ENCODE measurements at places on chromosomes 3 and 15.

- DNase-seq, result no peak
Observed at GRCh38 chr3:97125902-97126499, 311.6 kb downstream of the EPHA6 start.

GRCh38 chr3:27673701-27674100 is 48.4 kb downstream of the EOMES start:
- DNase-seq, result no peak

- no peak for DNase-seq
Observed at GRCh38 chr3:52854013-52854412, 19.2 kb upstream of the MUSTN1 start.

- DNase-seq, result no peak
Observed at GRCh38 chr15:75551091-75551490, 28.0 kb downstream of the PTPN9 start.

GRCh38 chr15:89768071-89768500 is 8.0 kb upstream of the MESP2 start:
- DNase-seq, result peak; percentile 60

- DNase-seq, result no peak
Observed at GRCh38 chr3:72080095-72080494, 295.1 kb upstream of the PROK2 start.

DNA sequence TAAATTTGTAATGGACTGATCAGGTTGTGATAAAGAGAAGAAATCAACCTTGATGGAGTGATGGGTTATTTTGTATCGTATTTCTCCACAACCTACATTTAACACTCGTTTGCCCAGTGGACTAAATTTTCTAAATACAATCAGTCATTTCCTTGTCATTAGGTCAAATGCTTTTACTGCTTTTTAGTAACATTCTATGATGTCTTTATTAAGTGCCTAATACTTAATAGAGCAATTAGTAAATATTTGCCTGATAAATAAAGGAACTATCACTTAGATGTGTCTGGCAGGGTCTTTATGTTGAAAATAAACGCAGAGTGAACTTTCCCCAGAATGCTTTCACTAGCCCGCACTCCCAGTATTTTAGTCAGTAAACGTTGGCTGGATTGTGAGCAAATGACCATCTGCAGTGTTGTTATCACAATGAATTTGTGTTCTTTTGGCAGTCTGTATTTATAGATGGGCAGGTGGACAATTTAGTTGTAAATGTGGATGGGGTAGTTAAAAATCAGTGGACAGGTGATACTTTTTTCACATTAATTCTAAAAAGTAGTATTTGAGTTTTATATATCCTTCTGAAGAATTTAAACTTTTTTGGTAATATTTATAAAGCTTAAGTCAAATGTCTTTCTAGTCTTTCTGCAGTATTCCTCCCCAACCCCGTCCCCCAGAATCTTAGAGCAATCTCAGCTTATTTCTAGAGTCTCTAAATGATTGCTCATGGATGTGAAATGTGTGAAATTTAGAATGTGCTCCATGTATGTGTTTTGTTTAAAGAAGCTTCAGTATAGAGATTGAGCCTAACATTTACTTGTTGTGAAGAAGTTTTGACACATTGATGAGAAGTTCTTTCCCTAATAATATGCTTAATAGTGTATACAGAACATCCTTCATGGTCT is 4.9 kb downstream of the USP3 start:
- no peak for DNase-seq

- no peak for DNase-seq
Observed at GRCh38 chr3:1677576-1678156, 421.0 kb upstream of the CNTN4 start.

DNA sequence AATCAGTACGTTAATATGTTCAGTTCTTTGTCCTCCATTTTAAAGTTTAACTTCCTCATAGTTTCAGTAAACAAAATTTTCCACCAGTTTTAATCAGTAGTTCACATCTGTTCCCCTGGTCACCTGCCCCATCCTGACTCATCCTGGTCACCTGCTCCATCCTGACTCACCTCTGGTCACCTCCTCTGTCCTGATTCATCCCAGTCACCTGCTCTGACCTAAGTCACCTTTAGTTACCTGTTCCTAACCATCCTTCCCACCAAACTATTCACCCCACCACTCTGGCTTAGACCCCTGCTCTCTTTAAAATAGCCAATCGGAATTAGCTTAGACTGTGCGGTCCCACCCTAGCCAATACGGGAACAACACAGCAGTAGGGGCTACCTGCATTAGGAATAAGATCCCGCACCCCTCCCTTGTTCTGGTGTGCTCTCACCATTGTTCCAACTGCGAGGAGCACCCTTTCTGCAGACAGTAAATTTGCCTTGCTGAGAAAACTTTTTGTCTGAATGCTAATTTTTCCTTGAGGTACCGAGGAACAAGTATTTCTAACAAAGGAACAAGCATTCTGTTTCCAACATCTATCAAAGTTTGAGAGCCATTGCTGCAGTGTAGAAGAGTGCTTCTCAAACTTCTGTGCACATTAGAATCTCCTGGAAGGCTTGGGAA is 169.3 kb downstream of the ADAMTS17 start:
- no peak for DNase-seq

DNA sequence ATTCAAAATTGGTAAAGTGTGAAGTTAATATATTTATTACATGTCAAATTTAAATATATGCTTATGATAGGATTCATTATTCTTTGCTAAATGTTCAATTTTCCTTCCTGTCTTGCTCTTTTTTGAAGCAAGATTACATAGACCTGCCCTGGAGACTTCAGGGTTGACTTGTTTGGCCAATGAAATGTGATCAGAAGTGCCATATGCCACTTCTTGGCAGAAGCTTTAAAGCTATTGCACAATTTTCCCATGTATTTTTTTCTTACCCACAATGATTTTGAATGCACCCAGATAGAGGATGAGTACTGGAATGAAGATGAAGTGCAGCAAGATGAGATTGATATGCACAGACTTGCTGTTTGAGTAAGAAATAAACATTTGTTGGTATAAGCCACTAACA is 406.3 kb upstream of the BCHE start:
- DNase-seq, result no peak

GRCh38 chr3:64460141-64460730 is 227.6 kb downstream of the ADAMTS9 start:
- no peak for DNase-seq

DNA sequence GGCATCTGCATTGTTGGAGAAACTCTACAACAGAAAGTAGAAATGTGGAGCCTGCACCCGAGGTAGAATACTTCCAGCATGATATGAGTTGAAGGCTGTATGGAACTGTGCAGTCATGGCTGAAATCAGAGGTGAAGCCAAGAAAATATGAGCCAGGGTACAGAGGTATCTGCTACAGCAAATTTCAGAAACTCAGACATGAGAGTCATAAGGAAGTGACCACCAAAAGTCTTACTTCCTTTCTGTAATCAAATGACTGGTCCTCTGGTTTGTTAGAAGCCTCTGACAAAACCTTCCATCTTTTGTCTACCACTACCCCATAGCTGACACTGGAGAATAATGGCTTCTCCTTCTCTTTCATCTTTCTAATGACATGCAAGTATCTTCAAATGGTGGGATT is 159.4 kb downstream of the TMEM108 start:
- no peak for DNase-seq

DNA sequence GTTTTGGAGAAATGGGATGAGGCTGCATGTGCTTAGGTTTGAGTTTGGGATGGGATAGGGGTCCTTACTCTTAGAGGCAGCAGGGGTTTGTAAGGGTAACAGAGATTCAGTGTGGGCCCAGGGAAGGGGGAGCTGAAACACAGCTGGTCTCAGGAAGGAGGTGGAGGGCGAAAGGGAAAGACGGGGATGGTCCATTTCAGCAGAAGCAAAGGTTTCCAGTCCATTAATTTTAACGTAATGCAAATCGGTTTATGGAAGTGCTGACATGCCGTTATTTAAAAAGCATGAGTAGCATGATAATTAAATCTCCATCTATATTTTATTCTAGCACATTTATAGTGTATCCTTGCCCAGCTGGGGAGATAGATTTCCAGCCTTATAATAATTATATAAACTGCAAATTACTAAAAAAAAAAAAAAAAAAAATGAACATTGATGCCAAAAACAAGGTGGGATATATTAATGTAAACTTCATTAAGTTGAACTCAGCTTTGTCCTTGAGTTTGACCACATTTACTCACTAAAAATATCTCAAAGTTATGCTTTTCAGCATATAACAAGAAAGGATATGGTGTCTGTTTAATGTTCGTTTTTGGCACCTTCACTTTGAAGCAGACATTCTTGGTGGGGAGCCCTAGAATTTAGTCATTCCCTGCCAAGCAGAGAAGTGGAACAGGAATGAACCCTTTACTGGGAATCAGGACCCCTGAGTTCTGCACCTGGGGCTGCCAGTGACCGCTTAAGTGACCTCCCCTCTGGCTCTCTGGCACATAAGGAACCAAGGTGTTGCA is 234.7 kb downstream of the THSD4 start:
- DNase-seq, result no peak
